ENCODE measurements at places on chromosomes 2 and 18.

- DNase-seq: no peak
These were observed 624.9 kb upstream of the FANCL start for GRCh38 chr2:58866040-58866439.

GRCh38 chr18:9803063-9803697 is 82.6 kb upstream of the TXNDC2 start:
- no peak for DNase-seq

DNA sequence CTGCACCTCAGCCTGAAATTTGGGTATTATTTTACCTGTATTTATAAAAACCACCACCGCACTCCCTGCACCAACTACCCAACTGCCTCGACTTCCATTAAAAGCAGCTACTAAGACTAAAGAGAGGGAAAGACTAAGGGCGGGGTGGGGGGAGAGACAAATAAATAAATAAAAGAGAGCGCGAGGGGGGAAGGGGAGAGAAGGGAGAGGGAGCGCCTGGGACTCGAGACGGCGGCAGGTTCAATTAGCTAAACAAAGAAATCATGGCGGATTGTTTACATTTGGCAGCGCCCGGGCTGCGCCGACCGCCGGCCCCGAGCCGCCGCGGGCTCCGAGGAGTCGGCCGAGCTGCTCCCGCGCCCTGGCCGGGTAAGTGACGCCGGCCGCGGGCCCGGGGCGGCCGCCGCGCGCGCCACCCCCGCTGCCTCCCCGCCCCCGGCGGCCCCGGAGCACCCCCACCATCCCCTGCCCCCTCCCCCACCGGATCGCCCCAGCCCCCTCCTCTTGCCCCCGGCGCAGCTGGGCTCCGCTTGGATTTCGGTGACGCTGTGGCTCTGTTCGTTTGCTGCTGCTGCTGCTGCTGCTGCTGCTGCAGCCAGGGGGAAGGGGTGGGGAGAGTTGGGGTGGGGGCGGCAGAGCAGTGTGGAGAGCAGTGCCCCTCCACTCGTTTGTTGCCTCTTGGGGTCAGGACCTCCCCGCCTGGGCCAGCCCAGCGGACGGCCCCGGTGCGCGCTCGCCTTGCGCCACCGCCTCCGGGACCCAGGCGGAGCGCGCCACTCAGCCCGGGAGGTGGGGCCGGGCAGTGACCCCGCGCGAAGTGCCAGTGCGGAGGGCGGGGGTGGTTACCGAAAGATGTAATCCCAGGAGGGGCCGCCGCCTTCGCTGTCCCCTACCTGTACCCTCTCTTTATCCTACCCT is 187.2 kb upstream of the FANCL start:
- no peak for DNase-seq

DNA sequence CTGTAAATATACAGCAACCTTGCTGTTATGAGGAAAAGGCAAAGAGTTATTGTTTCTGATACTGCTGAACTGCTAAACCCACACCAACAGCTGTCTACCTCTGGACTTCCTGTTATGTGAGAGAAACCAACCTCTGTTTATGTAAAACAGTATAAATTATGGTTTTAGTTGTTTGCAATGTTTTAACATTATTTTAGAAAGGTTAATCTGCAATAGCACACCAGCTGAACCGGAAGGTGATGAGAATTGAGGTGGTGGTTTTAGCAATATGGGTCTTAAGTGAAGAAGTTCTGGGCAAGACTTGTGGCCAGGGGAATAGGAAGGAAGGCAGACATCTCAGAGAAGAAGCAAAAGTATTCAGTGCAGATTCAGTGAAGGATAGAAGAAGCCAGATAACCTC is 237.8 kb downstream of the PLCL1 start:
- DNase-seq: no peak

DNA sequence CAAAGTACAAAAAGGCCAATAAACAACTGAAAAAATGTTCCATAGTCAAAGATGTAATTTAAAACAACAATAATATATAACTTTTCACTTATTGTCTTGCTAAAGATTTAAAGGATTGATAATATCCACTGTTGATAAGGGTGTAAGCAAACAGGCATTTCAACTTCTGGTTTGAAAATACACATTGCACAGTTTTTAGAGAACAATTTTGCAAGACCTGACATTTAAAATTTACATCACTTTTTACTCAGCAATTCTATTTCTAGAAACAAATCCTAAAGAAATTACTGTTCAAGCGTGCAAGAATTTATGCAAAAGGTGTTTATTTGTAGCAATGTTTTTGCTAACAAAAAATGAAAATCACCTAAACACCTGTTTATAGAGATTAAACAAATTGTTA is 120.4 kb downstream of the TDRD15 start:
- no peak for DNase-seq

- peak; percentile 58 for DNase-seq
These were observed 7.7 kb downstream of the LPIN1 start for GRCh38 chr2:11753886-11754699.

DNA sequence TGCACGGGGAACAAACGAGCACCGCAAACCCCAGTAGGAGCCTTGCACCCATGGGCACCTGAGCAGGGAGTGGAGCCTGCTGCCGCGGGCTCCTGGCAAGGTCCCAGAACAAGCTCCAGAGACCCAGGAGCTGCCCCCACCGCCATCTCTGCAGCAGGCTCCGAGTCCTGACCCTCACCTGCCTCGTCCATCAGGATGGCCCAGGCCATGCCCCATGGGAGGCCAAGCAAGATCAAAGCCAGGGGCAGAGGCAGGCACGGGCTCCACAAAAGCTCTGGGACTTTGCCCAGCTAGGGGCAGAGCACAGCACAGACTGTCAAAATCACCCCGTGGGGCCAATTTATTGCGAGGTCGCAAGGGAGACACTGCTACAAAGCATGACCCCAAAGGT is 43.6 kb downstream of the GPC1 start:
- no peak for DNase-seq

GRCh38 chr2:208620487-208620978 is 213.9 kb downstream of the PTH2R start:
- no peak for DNase-seq

- no peak for DNase-seq
These were observed 2.6 kb upstream of the NEUROD1 start for GRCh38 chr2:181682795-181683517.

DNA sequence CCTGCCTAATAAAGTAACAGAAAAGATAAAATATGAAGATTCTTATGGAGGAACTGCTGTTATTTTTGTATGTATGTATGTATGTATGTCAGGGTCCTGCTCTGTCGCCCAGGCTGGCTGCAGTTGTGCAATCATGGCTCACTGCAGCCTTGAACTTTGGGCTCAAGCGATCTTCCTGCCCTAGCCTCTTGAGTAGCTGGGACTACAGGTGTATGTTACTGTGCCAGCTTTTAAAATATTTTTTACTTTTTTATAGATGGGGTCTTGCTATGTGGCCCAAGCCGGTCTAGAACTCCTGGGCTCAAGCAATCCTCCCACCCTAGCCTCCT is 26.7 kb downstream of the ANKRD29 start:
- no peak for DNase-seq

DNA sequence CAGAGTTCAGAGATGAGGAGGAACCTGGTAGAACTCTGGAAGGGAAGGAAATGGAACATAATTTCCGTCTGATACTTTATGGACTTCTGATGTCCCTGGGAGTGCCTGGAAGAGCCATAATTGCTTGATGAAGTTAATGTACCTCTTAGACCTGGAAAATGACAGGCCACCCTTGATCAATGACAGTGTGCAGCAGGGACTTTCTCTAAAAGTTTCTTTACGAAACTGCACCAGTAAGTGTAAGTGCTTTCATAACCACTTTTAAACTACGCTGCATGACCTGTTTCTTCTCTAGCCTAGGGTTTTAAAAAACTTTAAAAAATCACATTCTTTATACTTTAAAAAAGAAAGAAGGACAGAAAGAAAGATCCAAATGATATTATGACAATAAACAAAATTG is 164.5 kb downstream of the LPIN1 start:
- no peak for DNase-seq

DNA sequence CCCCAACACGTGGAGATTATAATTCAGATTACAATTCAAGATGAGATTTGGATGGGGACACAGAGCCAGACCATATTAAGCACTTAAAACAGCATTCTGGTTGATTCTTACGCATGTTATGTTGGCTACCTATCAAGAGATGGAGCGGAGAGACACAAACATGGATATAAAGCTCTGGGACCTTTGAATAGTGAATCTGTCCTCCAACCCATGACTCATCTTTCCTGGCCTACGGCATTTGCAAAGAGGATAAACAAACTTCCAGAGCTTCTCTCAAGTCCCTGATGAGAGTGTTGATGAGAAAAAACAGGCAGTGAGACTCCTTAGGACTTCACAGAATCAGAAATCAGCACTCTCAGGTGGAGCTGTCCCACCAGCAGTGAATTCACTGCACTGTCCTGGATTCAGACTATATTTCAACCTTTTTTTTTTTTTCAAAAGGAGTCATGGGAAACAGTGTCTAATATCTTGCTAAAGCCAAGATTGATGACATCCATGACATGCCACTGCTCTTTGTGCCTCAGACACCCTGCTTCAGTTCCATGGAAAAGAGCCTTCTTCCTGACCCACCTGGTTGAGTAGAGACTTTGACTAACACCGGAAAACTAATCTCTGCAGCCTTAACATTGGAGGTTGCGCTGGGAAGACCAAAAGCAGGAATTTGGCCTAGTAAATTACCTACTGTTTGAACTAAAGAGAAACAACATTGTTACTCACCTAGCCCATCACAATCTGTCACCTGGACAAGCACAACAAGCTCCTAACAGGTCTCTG is 62.1 kb upstream of the NPAS2 start:
- DNase-seq: no peak

DNA sequence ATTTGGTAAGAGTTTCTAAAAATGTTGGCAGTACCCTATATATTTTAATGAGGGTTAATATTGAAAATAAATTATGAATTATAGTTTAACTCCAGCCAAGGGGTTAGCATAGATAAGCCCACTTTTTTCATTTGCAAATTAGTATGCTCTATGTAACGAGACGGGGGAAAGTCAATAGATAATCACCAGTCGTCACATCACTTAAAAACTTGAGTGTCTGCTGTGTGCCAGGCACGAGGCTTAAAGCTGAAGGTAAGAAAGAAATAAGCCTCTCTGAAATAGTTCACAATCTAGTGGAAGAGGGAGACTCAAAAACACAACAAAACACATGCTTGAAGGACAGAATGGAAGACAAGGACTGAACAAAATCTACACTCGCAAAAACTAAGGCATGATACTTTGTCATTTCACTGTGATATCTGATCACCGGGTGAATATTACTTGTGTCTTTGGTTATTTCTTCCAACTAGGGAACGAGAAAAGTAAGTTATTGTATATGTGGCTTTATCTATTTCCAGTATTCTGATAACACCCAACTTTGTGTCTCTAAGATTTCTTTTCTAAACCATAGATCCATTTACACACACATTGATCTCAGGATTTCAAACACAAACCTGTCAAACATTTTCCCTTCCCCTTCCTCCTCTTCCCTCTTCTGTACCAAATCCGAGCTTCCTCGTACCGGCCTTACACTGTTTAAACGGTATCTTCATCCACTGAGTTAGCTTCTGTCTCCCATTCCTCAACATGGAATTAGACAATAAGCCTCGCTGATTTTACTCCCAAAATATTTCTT is 199.1 kb downstream of the PIEZO2 start:
- no peak for DNase-seq

DNA sequence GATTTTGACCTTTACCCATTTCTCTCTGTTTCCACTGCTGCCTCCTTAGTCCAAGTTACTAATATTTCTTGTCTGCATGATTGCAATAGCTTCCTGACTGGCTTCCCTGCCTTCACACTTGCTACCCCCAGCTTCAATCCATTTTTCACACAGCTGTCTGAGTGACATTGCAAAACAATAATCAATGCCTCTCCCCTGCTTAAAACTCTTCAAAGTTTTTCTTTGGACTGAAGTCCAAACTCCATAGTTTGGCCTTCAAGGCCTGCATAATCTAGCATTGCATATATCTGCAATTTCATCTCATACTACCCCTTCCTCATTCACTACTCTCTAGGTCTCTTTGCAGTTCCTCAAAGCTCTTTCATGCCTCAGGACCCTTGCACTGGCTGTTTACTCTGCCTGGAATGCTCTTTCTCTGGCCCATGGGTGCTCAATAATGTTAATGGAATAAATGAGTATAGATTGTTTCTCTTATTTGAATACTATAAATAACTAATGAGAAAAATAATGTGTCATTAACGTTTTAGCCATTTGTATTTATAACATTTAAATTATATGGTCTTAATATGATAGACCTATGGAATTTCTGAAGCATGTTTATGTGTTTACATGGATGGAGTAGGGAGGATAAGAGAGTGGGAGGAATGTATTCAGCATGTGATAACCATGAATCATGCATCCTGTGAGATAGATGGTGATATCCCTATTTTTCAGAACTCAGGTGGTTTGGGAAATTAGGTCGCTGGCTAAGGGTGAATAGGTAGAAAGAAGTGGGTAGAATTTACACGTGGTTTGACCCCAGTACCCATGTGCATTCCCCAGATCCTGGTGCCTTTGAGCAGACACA is 5.7 kb upstream of the TMEM178A start:
- no peak for DNase-seq

GRCh38 chr2:137123226-137123625 is 357.9 kb downstream of the THSD7B start:
- no peak for DNase-seq

DNA sequence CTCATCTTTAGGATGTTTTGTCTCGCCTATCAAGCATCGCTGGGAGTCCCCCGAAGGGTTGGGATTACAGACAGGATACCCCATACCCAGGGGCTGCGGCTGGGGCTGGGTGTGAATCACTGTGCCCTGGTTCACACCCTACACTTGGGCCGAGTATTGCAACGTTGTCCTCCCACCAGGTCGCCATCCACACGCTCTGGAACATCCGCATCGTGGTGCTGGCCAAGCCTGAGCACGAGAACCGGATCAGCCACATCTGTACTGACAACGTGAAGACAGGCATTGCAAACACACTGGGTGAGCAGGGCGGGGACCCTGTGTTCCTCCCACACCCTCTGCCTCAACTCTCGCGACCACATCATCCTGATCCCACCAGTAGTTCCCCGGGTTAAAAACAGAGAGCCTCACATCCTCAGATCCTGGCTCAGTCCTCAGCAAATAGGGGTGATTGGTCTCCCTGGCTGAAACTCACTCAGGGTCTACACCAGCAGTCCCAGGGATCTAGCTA is 87.3 kb upstream of the ATG16L1 start:
- DNase-seq: no peak

DNA sequence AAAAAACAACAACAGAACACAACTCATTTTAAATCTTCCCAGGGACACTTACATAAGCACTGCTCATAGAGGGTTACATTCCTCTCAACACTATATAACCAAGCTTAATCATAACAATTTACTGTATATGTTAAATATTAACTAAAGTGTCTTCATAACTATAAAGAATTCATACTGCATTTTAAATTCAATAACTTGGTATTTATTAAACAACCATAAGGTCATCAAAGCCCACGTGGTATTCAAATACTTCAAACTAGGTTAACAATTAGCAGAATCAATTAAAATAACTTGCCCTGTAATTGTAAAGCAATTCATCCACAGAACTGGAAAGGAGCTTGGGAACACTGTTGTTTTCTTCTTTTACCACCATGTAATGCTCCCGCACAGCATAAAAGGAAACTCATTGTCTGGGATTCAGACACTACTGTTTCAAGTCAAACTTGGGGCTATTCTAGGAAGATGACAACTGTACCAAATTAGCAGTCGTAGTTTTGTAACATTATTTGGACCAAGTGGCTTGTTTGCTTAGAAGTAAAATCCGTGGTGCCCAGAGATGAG is 10.4 kb downstream of the GAREM1 start:
- no peak for DNase-seq

GRCh38 chr18:35646449-35646848 is 64.9 kb downstream of the GALNT1 start:
- DNase-seq: no peak

GRCh38 chr18:3081584-3081991 is 68.6 kb upstream of the LPIN2 start:
- DNase-seq: no peak

All from stimulated activated CD8-positive, alpha-beta memory T cell treated with anti-CD3 and anti-CD28 coated beads, Interleukin-12 subunit alpha, Interleukin-12 subunit beta, amount 100 ng/mL, for 4 hours (primary cell).